Islet precursor cell (in vitro differentiated cells): ENCODE measurements at places on chromosomes 16 and 17.
A peak's percentile ranks its signal among the peaks of the same experiment; 100 is the strongest.

DNA sequence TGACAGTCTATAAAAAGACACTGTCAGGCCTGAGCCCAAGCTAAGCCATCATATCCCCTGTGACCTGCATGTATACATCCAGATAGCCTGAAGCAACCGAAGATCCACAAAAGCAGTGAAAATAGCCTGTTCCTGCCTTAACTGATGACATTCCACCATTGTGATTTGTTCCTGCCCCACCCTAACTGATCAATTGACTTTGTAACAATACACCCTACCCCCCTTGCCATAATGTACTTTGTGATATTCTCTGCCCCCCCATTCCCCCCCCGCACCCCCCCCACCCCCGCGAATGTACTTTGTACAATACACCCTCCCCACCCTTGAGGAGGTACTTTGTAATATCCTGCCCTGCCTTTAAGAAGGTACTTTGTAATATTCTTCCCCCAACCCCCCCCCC lies 82.2 kb upstream of the MED13 start:
- no peak for DNase-seq

DNA sequence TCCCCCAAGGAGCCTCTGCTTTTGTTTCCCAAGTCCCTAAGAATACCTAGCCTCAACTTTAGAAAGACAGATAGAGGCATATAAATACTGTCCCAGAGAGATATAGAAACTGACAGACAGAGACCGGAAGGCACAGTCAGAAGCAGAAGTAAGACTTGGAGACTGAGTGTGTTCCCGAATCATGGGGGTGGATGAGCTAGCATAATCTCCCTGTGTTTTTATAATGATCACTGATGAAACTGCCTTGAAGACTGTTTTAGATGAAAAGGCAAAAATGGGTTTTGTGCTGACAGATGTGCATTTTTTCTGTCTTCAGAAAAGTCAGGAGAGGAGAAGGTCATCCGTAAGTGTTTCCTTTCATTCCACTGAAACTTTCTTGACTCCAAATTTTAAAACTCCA lies 8.3 kb upstream of the PSMD3 start:
- DNase-seq, result no peak

DNA sequence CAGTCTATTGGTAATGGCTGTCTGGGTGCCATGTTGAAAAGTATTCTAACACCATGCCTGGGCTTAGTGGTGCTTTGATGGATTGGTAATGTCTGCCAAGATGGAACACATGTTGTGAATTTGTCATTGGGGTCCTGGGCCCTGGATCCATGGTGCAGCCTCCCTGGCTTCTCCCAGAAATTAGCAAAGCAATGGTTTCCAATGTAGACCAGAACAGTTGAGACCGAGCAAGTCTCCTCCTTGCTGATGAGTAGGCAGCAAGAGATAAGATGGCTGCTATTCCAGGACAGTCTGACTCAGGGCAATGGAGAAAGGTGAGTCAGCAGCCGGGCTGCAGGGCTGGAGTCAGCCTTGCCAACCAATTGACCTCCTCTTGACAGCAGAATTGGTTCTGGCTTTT lies 30.8 kb downstream of the GPR139 start:
- DNase-seq, result peak; percentile 80

- no peak for DNase-seq
Measured at GRCh38 chr16:60640038-60640437, 1396.2 kb downstream of the CDH8 start.

DNA sequence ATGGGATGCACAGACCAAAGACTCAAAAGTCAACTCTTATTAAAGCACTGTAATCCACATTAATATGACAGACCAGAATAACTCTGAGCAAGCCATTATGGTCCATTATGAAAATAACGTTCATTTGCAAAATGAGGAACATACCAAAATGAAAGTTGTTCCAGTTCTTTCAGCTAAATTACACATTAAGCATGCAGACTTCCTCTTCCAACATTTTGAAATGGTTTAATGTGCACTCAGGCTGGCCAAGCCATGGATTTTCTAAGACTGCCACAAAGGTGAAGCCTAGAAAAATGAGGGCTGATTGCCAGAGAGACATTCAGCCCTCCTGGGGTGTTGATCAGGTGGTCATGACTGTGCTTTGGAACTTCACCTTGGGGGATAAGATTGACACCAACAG lies 56.7 kb upstream of the NOG start:
- DNase-seq, result no peak

GRCh38 chr17:33858121-33858520 lies 397.0 kb upstream of the CCL2 start:
- no peak for DNase-seq

GRCh38 chr16:85445064-85445778 lies 167.9 kb upstream of the GSE1 start:
- DNase-seq, result no peak

DNA sequence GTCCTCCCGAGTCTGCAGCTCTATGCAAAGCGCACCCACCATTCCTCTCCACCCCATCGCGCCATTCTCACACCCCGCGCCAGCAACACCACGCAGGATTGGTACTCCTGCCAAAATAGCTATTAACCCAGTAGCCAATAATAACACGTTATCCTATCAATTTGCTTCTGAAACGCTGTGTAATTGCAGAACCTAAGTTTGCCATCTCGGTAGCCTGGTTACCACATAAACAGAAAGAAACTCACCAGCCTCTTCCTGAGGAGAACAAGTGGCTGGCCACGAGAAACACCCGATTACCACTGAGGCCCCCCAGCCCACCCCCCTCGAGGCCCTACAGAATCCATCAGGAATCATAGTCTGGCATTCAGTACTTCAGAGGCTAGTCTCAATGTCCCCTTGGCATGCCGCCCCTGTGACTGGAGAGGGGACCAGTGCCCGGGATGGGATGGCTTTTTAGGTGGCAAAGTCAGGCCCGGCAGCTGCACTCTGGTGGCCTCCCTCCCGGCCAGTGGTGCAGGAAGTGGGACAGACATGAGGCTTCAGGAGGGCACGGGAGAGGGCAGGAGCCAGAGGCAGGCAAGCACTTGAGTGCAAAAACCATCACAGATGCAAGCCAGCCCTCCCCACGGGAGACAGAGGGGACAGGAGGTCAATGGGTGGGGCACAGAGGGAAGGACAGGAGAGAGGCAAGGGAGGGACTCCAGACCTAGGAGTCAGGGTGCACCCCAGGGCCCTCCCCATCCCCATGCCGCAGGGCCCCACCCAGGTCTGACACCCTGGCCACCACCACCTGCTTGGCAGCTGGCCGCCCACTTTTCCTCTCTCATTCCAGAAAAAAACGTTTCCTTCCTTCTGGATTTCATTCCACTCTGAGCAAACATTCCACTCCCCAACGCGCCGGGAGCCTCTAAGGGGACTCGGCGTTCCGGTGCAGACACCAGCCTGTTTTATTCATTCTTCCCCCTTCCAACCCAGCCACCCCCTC lies 192.5 kb downstream of the ZNF423 start:
- no peak for DNase-seq

GRCh38 chr16:80664226-80664625 lies 123.4 kb downstream of the DYNLRB2 start:
- peak; percentile 43 for DNase-seq

DNA sequence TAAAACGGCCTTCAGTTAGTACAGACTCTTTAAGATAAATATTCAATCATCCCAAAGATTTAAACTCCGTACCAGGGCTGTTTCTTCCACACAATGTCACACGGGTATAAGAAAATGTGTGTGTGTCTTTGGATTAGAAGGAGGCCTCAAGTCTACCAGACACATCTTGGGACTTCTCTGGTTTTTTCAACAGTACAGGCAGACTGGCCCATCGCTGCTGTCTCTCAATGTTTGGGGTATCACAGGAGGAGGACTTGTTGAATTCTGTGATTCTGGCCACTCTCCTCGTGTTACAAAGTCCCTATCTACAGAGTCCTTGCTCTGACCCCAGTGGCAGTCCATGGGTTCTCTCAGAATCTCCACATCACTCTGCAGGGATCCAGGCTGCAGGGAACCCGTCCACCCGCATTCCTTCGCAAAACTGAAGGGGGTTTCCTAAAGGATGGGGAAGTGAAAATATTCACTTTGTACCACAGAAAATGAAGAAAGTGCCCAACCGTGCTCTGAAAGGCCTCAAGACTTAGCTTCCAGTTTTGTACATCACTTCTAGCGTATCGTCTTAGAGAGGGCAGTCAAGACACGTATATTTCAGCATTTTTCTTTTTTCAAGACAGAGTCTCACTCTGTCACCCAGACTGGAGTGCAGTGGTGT lies 373.2 kb downstream of the NPIPA8 start:
- DNase-seq, result peak; percentile 55

GRCh38 chr16:84593825-84594724 lies 23.8 kb downstream of the COTL1 start:
- DNase-seq, result no peak

DNA sequence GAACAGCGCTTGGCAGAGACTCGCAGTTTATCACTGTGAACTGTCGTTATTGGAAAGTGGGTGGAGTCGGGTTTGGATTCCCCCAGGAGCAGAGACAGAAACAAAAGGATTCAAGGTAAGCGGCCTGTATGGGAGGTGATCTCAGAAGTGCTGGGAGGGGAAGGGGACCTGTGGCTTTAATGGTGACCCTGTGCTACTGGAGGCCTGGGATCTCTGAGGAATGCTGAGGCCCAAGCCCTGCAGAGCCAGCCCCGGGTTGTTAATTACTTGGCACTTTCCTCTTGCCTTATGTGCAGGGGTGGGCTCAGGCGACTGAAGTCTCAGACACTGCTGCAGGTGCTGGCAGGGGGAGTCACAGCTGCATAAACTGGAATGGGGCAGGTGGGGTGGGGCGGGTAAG lies 27.4 kb downstream of the IRF8 start:
- peak; percentile 82 for DNase-seq

DNA sequence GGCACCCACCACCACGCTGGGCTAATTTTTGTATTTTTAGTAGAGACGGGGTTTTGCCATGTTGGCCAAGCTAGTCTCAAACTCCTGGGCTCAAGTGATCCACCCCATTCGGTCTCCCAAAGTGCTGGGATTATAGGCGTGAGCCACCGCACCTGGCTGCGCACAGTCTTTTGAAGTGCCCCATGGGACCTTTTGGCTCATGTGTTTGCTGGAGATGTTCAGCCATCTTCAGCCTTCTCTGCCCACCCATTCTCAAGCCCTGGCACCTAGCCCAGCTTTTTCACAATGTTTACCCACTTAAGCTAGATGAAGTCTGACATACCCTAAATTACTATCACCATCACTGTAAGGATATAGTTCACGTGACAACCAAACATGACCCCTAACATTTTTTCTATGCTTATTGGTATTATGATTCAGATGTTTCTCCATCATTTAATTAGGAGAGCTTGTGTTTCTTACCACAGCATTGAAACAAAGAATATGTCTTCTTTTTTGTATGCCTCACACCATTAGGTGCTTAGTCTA lies 32.3 kb downstream of the PECAM1 start:
- no peak for DNase-seq

DNA sequence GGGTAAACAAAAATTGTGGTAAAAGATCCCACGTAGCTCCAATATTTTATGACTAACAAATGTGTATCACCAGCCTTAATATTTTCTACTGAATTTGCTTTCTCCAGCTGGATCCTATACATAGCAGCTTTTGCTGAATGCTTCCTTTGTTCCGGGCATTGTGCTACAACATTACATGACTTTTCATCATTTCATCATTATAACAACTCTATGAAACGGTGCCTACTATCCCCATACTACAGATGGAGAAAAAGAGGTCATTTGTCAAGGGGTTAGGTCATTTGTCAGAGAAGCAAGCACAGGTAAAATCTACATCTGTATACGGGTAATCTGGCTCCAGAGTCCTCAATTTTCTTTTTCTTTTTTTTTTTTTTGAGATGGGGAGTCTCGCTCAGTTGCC lies 74.3 kb downstream of the KANSL1 start:
- DNase-seq, result no peak

DNA sequence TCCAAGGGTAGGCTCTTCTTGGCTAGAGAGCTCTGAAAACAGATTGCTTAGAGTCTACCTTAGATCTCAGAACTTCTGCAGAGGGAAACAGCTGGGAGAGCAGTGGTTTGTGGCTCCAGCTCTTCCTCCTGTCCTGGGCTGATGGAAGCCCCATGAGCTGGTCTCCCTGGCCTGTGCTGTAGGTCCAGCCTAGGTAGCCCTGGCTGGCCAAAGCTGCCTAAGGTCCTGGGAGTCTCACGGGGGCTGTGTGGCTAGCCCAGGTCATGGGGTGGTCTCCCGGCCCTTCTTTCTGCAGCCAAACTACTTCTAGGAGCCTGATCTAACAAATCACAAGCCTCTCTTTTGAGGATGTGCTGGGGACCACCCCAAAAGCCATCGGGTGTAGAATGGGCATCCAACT lies 75.7 kb downstream of the MPRIP start:
- DNase-seq, result no peak

DNA sequence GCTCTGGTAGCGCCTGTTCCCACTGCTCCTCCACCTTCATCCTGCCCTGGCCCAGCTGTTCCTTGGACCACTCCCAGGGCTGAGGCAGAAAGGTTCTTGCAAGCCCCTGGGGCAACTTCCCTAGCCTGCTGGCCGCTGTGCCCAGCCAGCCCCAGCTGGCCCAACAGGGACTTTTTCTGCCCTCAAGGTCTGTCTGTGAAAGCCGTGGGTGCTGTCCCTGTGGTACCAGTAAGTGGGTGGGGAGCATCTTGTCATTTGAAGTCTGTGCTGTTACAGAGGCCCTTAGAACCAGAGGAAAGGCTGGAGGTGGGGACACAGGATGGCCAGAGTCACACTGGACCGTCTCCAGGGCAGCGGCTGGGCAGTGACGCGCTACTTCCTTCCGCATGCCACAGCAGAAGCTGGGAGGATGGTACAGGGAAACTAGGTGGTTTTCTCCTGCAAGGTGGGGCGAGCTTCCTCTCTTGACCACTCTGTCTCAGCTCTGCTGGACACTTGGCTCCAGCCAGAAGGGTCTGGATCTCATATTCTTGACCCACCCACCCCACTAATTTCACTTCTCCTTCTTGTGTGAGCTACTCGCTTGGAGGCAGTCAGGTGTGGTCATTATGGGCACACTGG lies 87.8 kb downstream of the PLCG2 start:
- no peak for DNase-seq

DNA sequence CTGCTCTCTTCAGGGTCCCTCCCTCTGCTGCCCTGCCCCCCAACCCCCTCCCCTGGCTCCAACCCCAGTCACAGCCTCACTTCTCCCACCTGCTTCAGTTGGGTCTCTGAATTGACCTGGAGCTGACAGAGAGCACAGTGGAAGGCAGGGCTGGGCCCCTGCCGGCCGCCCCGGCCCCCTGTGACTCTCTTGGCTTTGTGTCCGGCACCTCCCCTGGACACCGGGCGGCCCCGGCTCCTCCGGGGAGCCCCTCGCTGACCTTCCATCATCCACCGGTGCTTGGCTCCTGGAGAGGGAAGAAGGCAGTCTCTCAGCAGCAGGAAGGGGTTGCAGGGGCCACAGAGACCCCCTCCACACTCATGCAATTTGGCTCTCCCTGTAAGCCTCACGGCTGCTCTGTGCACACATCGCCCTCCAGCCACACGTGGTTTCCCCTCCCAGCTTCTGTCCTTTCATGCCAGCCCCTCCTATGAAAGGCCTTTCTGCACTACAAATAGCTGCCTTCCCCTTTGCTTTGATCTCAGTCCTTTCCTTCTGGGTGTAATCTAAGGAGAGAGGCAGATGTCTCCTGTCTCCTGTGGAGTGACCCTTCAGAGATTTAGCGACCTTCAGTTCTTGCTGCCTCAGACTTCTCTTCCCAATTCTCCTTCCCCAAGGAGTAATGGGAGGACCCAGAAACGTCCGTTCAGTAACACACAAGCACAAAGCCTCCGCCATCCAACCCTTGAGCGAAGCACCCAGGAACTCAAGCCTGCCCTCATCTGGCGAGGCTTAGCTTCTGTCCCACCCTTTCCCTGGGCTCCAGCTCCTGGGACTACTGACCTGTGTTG lies 8.3 kb downstream of the NKIRAS2 start:
- DNase-seq, result peak; percentile 86
